Germinal center (tissue), 1 donor: ENCODE measurements at places on chromosomes 12 and 14.

DNA sequence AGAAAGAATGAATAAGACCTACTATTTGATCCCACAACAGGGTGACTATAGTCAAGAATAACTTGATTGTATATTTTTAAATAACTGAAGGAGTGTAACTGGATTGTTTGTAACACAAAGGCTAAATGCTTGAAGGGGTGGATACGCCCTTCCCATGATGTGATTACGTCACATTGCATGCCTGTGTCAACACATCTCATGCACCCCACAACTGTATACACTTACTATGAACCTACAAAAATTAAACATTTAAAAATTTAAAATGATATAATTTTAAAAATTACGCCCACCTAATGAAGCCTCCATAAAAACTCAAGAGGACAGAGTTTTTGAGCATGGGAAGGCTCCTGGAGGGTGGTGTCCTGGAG is 94.5 kb downstream of the SCARB1 start:
- no peak for DNase-seq

DNA sequence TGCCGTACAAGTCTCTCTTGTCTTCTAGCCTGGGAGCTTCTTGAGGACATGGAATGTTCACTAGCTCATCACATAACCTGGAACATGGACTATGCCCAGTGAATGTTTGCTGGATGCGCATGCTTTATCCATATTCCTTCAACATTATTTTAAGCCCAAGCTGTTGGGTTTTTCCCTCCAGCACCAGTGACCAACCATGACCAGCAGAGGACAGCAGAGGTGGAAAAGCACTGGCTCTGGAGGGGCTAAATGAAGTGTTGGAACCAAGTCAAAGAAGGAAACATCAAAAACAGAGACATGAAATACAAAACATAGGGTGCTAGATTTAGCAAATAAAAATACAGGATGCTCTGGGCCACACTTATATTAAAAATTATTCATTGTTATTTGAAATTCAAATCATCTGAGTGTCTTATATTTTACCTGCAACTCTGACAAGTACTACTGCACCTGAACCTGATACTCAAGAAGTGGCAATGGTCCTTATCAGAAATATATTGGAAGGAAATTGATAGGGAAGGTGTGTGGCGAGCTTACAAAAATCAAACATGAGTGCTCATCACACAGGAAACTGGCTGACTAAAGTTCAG is 23.1 kb upstream of the HELB start:
- DNase-seq: no peak

DNA sequence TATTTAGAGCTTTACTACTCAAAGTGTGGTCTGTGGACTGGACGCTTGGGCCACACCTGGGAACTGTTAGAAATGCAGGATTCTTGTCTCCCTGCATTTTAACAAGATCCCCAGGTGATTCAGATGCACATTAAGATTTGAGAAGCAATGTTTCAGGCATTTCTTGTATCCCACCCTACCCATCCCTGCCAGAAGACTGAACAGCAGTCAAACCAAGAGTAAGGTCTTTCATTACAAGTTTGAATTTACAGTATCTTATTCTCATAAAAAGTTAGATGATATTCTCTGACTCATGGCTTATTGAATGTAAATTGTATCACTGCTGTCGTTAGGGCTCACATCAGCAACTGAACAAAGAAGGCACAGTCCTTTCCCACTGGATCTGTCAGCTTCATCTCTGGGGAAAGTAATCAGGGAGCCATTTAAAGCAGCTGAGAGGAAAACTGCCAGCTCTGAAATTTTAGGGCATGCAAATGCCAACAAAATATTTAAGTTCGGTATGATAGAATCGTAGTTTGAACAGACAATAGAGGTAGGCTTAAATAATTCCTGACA is 141.1 kb downstream of the AKAP6 start:
- no peak for DNase-seq

GRCh38 chr12:60805364-60805763 is 1209.5 kb downstream of the SLC16A7 start:
- no peak for DNase-seq

GRCh38 chr12:122371475-122372045 is 50.9 kb downstream of the CLIP1 start:
- DNase-seq: no peak

- peak; percentile 6 for DNase-seq
Observed at GRCh38 chr12:48454667-48455066, 17.7 kb upstream of the ANP32D start.

DNA sequence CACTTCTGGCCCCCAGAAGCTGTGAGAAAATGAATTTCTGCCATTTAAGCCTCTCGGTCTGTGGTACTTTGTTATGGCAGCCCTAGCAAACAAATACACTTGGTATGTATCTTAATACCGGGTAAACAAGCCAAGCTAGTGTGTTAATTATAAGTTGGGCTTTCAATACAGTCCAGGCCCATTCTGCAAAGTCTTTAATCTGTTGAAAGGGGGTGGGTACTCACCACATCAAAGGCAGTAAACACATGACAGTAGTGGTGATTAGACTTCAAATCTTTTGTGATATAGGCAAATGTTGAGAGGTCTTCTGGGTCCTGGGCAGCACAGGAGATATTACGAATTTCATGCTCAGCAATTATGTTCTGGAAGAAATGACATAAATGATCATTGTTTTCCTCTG is 127.7 kb downstream of the APAF1 start:
- DNase-seq: no peak

DNA sequence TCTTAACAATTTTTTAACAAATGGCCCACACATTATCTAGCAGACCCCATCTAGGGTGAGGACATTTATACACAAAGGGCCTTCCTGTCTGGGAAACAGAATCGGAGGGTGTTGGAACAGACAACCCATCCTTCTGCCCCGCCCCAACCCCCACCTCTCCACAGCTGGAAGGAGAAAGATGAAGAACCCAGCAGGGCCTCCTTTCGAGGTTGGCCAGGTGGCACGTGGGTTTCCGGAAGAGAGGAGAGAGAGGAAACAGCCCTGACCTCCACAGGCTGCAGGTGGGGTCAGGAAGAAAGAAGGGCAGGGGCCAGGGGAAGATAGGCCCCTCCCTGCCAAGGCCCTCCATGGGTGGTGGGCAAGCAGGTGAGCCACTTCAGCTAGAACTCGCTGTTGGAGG is 57.2 kb downstream of the LRRC74A start:
- no peak for DNase-seq

DNA sequence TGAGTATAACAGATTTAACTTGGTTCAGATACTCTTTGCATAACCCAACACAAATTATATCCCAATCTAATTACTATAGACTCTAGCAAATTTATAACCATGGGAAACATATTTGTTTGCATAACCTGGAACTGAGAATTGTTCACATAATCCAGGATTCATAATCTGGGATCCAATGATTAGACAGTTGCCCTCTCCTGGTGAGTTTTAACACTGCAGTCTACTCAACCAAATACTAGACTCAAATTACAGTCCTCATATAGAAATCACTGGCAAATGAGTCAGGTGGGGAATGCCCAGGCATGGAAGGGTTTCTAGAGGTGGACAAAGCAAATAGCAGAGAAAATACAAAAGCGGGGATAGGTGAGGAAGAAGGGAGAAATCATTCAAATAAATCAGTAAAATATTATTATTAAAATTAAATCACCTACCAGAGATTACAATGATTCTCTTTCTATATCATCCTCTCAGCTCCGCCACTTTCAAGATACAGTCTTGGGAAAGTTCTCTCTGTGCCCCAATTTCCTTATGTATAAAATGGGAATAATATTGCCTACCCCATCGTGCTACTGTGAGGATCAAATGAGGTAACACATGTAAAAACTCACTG is 9.4 kb downstream of the GCH1 start:
- DNase-seq: peak; percentile 46

DNA sequence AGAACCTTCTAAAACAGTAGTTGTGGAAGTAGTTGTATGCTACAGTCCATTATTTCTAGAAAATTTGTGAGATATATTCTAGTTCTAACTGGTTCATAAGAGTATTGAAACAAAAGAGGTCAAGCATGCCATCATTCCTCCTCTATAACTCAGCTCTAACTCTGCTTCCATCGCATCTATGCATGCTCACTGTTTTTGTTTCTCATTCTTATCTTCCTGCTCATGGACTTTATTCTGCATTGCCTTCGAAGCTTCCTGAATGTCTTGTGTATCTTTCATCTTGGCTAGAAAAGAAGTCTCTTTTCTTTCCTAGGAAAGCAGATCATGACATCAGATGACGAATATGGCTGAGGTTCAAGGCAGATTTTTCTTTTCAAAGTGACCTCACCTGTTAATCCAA is 402 bp downstream of the LMNTD1 start:
- DNase-seq: no peak

- no peak for DNase-seq
Observed at GRCh38 chr12:31736472-31736871, 7.7 kb upstream of the AMN1 start.

DNA sequence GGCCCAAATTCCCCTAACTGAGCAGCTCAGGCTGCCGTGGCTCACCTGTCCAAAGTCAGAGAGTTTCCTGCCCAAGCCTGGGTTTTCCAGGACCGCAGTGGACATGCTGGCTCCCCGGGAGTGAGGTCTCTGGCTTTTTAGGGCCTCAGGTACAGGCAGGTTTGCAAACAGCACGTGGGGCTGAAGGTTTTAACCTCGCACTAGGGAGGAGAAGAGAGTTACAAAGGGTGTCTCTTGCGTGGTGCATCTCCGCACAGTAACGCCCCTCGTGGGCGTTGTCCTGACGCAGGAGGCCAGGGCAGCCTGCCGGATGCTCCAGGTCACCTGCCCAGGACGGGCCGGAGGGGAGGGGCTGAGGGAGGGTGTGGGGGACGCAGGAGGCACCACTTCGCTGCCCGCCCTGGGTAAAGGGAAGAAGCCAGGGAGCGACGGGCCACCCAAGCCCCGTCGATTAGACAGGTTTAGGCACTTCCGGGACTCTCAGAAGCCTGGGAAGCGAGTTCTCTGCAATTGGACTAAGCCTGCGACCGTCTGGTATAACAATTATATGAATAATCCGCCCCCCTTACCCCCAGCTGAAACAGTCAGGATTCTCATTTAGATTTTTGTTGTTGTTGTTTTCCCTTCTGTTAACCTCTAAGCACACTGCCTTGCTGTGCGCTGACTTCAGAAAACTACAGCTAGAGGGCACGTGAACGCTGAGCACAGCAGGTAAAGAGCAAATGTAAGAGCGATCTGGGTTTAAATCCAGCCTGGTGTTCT is at the start of gene PAH:
Gene PAH, minus strand, starts transcription at position 219 of the 762 bp plus-strand sequence. Its CDS starts 114 bp downstream, at position 105.
- DNase-seq: peak; percentile 10

GRCh38 chr14:77889971-77890442 is 90.1 kb downstream of the ADCK1 start:
- DNase-seq: no peak

GRCh38 chr12:42936260-42936659 is 346.7 kb upstream of the PRICKLE1 start:
- DNase-seq: no peak

GRCh38 chr12:116465856-116466255 is 93.3 kb upstream of the MAP1LC3B2 start:
- DNase-seq: no peak

GRCh38 chr14:75609606-75610475 is 31.4 kb downstream of the FLVCR2 start:
- no peak for DNase-seq

- DNase-seq: no peak
Observed at GRCh38 chr12:47711448-47711847, 5.6 kb upstream of the RPAP3 start.

- no peak for DNase-seq
Observed at GRCh38 chr12:94930216-94930654, 73.3 kb downstream of the NDUFA12 start.

DNA sequence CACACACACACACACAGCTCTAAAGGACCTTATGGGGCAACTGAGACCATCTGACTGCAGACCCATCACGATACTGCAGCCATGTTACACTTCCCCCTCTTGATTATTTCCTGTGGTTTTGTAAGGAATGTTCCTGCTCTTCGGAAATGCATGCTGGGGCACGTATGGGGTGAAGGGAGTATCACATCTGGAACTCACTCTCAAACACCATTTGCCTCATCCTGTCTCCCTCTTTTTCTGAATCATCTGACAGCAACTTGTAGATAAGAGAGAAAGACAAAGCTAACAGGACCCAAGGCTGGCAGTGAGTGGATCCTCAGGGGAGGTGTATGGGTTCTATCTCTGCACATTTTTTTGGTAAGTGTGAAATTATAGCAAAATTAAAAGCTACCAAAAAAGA is 50.3 kb downstream of the RIMBP2 start:
- DNase-seq: no peak

GRCh38 chr12:26808766-26809476 is 24.1 kb downstream of the ITPR2 start:
- DNase-seq: no peak

DNA sequence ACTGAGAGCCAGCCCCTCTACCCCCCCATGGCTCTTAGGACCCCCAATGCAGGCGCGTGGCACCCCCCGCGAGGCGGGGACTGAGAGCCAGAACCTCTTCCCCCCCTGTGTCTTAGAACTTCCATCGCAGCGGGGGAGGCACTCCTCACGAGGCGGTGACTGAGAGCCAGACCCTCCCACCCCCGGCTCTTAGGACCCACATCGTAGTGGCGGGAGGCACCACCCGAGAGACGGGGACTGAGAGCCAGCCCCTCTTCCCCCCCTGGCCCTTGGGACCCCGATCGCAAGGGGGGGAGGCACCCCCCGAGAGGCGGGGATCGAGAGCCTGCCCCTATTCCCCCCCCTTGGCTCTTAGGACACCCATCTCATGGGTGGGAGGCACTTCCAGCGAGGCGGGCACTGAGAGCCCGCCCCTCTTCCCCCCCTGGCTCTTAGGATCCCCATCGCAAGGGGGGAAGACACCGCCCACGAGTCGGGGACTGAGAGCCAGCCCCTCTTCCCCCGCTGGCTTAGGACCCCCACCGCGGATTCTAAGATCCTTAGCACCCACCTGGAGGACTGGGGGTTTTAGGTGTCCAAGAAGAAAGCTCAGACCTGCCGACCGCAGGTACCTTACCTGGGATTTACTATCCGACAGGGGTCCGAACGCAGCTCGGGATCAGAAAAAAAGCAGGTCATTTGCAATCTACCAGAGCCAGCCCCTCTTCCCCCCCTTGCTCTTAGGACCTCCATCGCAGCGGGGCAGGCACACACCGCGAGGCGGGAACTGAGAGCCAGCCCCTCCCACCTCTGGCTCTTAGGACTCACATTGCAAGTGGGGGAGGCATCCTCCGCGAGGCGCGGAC is 44.9 kb downstream of the DDX11 start:
- no peak for DNase-seq

GRCh38 chr14:55950135-55950534 is 168.1 kb upstream of the PELI2 start:
- no peak for DNase-seq

- peak; percentile 81 for DNase-seq
Observed at GRCh38 chr12:55818140-55818728, 393 bp downstream of the ORMDL2 start.

- DNase-seq: no peak
Observed at GRCh38 chr14:87756661-87757060, 236.3 kb downstream of the GALC start.

GRCh38 chr12:54432815-54433164 is 13.7 kb upstream of the ITGA5 start:
- no peak for DNase-seq

DNA sequence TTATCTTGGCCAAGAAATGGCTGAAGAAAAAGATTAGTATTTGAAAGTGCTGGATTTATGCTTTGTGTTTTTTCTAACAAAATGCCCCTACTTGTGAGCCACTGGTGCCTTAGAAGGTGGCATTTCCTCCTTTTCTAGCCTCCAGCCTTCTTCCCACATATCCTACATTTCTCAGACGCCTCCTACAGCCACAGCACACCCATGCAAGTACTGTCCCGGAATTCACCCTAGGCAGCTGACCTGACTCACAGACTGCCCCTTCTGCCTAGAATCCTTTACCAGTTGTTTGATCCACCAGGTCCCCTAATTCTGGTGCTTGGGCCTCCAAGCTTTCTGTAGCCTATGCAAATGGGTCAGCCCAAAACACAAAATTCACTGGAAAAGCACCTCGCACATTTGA is 166.0 kb downstream of the FOXN3 start:
- DNase-seq: no peak

- no peak for DNase-seq
Observed at GRCh38 chr12:59928416-59928815, 332.6 kb downstream of the SLC16A7 start.
